ENCODE measurements at places on chromosomes 4 and X.

- no peak for DNase-seq
Measured at GRCh38 chrX:120736989-120737388, 107.1 kb upstream of the C1GALT1C1 start.

DNA sequence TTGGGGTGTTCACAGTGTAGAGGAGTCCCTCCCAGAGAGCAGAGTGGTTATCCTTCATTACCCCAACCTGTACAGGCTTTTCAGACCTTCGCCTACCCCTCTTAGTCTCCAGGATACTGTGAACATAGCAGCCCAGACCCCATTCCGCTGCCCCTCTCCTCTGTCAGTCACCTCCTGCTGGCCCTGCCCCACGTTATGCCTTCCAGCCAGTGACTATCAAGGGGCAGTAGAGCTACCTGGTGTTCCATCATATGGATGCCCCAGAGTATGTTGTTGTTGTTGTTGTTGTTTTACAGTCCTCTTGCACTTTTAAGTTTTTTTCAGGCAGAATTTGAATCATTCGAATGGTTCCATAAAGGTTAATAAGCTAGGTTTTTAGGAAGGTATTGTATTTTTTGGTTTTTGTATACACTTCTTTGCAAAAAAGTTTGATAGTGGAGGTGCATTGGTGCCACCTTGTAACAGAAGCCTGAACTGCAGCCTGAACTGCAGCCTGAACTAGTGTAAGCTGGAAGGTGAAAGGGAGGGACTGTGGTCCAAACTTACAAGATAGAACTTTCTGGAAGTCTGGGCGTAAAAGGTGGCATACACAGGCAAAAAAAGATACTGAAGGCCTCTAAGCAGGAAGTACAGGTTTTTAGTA is 101.4 kb upstream of the RAB40AL start:
- DNase-seq: no peak

DNA sequence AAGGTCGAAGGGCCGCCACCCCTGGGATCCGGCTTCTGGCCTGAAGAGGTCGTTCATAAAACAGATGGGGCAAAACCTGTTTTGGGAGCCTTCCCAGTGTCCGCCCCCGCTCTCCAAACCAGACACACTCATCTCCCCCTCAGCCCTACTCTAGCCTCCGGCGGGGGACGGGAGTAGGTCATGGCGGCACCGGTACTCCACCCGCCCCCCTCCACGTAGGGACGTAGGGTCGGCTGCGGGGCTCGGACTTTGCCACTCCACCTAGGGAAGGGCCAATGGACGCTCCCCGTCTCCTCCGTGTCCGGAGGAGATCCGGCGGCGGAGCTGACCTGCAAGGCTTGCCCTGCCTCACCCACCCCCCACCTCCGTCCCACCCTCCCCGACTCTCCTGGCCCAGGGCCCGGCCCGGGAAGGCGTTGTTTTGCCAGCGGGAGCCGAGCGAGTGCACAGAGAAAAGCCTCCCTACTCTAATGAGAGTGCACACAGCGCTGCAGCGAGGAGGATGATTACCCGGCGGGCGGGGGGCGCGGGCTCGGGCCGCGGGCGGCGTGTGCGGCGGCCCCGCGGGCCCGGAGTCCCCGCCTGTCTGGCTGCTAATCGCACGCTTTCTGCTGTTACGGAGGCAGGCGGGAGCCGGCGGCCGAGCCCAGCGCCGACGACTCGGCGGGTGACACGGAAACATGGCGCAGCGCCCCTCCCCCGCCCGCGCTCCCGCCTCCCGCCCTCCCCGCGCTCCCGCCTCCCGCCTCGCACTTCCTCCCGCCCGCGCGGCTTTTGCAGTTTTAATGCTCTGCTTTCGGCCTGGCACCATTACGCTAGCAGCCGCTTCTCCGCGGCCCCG is 8.3 kb upstream of the BCOR start:
- peak; percentile 68 for DNase-seq

DNA sequence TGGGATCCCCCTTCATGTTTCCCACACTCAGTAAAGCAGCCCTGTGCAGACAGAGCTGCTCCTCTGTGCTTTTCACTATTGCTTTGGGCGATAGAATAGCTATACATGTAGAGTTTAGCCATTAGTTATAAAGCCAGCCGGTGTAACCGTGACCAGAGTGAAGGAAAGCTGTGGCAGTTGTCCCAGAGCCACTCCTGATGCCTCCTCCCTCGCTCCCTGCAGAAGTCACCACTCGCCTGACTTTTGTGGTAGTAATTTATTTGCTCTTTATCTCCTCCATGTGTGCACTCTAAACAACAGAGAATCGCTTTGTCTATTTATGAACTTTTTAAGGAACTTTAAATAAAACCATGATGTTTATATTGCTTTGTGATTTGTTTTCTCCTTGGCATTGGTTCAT is 41.8 kb upstream of the WWC2 start:
- DNase-seq: no peak

DNA sequence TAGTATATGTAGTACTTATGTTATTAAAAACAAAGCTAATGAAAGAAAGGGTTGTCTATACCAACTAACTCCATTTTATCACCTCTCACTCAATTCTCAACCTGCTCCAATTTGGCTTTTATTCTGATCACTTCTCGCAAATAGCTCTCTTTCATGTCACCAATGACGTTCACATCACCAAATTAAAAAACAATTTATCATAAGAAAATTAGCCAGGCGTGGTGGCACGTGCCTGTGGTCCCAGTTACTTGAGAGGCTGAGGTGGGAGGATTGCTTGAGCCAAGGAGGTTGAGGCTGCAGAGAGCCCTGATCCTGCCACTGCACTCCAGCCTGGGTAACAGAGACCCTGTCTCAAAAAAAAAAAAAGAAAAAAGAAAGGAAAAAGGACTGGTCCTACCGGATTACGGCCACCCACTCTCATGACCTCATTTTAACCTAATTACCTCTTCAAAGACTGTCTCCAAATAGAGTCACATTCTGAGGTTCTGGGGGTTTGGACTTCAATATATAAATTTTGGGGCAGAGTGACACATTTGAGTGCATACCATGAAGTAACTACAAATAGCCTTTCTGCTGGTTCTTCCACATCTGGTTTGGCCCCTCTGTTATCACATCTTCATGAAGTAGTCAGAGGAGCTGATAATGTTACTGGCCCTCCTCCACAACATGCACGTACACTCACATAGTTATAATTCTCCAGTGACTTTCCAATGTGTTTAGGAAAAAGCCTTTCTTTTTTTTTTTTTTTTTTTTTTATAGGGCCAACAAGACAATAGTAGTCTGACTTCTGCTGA is 15.8 kb upstream of the RBMX start:
- no peak for DNase-seq

GRCh38 chr4:156771171-156771837 is 200.3 kb downstream of the PDGFC start:
- no peak for DNase-seq

- peak; percentile 28 for DNase-seq
Measured at GRCh38 chr4:80053140-80053910, 19.7 kb downstream of the ANTXR2 start.

GRCh38 chr4:108488865-108489264 is 131.5 kb upstream of the RPL34 start:
- DNase-seq: no peak

DNA sequence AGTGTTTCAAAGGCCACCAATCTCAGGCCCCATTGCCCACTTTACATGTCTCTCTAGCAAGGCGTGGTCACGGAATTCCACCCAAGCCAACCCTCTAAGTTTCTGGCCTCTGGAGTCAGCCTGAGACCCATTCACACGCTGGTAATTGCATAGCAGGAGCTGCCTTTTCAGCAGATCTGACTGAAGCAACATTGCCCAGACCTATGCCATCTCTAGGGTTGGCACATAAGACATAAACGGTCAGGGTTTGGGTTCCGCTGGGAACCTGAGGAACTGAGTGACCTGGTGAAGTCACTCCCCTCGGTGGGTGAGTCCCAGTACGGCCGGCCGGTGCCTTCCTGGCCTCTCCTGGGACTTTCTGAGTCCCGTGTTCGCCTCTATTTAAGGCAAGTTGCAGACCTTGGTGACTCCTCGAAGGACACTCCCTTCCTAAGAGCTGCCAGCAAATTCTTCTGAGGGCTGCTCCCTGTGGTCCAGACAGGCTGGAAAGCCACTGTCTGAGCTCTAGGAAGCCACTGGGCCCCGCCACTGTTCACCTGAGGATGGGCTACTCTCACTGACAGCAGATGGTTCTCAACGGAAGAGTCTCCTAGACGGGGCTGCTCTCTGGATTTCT is 15.9 kb downstream of the CTAG1A start:
- no peak for DNase-seq

DNA sequence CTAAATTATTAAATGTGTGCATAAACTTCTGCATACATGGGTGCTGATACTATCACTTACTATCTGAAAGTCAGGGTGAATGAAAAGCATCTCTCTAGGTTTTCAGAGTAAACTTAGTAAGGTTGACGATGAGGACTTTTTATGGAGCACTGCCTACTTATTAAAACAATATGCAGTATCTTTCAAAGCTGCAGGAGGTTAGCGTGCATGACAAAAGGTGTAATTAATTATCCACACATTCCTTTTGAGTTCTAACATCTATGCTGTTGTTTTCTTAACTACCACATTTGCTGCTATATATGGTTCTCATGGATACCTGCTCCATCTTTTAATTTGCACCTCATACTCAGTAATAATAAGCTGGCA is 256.2 kb downstream of the FSTL5 start:
- DNase-seq: no peak

DNA sequence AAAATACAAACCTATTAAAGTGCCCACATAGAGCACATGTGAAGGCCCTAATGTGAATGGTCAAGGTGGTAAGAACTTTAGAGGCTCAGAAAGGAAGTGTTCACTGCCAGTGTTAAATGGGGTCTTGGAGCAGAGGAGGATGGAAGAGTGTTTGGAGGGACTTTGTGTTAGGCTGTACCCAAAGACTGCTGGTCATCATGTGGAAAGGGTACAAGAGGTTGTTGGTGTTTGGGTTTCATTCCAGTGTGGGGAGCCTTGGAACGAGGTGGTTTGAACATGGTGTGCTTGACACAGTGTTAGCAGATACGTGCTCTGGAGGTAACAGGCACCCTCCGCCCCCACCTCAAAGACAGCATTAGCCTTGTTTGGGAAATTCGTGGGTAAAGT is 73.1 kb downstream of the RAPGEF2 start:
- DNase-seq: no peak

- peak; percentile 41 for DNase-seq
Measured at GRCh38 chr4:155972098-155972497, 18.4 kb upstream of the CTSO start.

DNA sequence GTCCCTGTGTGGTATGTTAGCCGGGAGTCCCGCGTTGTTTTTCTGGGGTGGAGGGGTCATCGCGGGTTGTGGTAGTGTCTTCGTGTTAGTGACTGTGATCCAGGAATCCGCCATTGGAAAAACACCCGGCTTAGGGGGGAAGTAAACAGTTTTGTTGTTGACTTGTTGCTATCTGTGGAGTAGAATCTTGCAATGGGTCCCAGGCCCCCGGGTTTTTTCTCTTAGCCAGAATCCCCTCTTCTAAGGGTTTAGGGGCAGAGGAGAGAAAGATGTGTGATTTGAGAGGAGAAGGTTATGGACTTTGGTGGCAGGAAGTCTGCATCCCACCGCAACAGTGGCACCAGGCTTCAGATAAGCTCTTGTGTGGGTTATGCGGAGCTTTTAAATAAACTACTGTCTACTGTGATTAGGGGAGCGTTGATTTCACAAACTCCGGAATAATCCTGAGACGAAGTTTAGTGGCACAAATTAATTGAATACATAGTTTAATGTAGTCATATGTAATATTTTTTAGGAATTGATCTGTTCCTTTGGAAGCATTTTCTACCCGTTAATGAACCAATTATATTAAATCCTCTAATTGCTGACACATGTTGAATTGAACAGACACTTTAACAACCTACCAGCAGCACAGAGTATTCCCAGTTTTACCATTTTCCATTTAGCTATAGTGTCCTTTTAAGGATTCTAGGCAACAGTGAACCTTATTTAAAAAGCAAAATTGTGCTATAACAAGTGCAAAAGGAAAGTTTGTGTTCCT is 1.4 kb downstream of the DDX3X start:
- DNase-seq: no peak

GRCh38 chr4:109434007-109434971 is 674 bp downstream of the SEC24B start:
- peak; percentile 37 for DNase-seq

DNA sequence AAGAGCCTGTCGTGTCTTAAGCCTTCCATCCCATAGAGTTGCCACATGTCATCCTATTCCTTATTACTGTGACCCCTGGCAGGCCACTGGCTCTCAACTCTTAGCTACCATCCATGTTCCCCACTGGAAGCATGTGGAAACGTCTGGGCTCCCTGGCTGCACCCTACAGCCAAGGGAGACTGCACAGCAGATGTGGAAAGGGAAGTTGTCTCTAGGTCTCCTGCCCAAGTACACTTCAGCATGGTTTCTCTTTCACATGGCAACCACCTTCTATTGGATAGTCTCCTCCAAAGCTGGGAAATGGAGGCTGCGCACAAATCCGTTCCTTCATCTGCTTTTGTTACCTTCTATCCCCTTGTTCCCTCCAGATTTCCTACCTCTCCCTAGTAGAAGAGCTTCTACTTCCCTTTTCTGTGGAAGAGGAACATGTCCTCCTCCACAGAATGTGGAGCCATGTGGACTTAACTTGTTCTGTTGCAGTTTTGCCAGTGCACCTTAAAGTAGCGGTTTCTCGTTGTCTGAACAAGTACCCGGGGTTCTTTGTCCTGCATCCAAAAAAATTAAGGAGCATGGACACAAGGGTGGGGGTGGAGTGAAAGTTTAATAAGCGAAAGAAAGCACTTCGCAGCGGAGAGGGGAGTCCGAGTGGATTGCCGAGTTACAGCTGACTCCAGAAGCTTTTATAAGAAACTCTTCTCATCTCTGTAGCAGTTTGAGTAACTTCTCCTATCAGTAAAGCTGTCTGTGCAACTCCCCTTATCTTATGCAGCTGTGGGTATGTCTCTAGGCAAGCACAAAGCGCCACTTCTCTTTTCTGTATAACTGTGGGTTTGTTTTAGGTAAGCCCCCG is 52.5 kb downstream of the HMGB2 start:
- peak; percentile 16 for DNase-seq

DNA sequence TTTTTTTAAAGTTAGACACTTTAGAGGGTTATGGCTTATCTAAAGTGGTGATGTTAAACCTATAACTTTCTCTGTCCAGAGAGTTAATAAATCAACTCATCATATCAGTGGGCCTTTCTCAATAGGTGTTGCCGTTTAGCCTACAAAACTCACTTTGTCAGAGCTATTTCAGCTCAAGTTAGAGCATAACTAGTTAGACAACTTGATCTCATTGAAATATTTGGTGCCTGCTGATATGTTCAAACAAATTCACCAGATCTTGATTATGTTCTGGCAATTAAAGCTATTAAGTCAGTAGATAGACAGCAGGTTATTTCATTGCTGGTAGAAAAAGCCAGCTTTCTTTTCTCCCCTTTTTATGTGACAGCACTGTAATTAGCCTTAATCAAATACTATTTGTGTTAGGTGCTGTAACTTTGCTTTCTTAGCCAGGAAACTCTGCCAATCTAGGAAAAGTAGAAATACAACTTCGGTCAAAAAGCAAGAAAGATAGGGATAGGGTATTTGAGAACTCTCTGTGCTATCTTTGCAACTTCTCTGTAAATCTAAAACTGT is 191.8 kb downstream of the MAML3 start:
- no peak for DNase-seq

GRCh38 chr4:38163216-38164006 is 203.2 kb downstream of the PTTG2 start:
- peak; percentile 49 for DNase-seq
